ENCODE measurements at places on chromosomes 1 and 21.
A peak's percentile ranks its signal among the peaks of the same experiment; 100 is the strongest.

DNA sequence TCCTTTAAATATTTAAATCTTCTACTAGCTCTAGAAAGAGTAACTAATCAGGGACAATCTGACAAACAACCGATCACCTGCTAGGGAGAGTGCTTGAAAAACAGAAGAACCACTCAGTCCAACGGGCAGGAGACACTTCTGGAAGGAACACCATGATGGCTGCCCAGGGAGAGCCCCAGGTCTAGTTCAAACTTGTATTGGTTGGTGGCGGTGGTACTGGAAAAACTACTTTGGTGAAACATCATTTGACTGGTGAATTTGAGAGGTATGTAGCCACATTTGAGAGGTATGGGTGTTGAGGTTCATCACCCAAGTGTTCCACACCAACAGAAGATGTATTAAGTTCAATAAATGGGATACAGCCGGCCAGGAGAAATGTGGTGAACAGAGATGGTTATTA, 4.8 kb upstream of the WDR47 start:
- no peak for DNase-seq

GRCh38 chr21:17454315-17455027, 58.4 kb upstream of the CXADR start:
- DNase-seq, result peak; percentile 42

- DNase-seq, result peak; percentile 60
Observed at GRCh38 chr1:231626951-231627614, 493 bp downstream of the DISC1 start.

GRCh38 chr1:1989789-1990188, 13.8 kb downstream of the CFAP74 start:
- DNase-seq, result no peak

- DNase-seq, result no peak
Observed at GRCh38 chr1:219359126-219359525, 185.4 kb downstream of the LYPLAL1 start.

DNA sequence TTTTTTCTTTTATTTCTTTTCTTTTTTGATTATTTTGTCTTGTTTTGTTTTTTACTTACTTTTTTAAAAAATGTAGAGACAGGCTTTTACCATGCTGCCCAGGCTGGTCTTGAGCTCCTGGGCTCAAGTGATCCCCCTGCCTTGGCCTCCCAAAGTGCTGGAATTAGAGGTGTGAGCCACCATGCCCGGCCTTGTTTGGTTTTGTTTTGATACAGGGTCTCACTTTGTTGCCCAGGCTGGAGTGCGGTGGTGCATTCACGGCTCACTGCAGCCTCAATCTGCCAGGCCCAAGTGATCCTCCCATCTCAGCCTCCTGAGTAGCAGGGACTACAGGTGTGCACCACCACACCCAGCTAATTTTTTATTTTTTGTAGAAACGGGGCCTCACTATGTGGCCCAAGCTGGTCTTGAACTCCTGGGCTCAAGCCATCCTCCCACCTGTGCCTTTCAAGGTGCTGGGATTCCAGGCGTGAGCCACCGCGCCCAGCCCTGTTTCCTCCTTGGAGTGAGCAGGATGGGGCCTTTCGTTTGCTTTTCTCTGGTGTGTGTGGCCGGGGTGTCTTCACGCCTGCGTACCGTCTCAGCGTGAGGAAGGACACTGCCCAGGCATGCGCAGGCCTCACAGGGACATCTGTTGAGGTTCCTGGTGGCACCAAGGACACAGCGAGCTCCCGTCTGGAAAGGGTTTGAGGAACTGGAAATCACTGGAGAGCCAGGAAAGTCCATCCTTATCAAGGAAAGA, 15.5 kb downstream of the SLC45A1 start:
- no peak for DNase-seq

- no peak for DNase-seq
Observed at GRCh38 chr1:17596186-17596585, 56.7 kb downstream of the ARHGEF10L start.

DNA sequence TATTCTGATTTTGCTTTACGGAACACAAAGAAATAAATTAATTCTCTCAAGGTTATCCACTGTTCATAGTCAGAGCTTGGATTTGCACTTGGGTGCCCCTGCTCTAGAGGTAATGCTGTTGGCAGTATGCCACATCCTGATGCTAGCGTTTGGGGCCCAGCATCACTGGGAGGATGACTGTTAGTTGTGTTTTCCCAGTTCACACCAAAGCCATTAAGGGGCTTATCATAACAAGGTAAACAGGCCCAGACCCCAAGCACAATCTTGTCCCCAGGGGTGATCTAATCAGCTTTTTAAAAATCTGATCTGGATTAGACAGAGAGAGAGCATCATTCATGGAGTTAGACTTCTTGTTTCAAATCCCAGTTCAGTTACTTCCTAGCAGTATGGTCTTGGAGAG, 60.2 kb upstream of the PBX1 start:
- DNase-seq, result no peak

DNA sequence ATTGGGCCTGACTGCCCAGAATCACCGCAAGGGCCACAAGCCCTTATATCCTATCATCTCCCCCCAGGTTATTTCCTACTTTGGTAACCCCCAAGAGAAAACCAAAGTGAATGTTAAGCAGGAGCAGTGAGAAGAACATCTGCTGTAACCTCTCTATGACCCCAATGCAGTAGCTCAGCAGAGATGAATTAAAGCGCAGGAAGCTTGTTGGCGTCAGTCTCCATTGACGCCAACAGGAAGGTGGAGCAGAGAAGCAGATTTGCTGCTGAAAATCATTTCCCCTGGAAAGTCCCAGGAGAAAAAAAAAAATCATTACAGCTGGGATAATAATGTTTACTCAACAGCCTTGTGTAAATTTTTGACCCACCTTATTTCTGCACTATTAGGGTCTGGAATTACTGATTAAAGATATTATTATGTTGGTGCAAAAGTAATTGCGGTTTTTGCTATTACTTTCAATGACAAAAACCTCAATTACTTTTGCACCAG, 33.2 kb upstream of the FAM163A start:
- no peak for DNase-seq

DNA sequence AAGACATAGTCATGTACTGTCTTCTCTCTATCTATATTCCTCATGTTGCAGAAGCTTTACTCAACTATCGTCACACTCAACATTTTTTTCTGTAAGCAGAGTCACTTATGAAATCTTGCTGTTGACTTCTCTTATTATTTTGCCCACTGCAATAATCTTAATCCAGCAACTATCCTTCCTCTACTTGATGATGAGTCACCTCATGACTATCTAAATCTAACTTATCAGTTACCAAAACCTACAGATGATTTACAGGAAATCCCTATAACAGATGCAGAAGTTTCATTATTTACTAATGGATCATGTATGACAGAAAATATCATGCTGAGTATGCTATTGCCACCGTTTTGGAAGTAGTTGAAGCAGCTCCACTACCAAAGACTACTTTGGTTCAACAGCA, 378.9 kb downstream of the DUSP10 start:
- DNase-seq, result no peak

- DNase-seq, result no peak
Observed at GRCh38 chr1:32474954-32475353, 10.1 kb downstream of the ZBTB8B start.

- no peak for DNase-seq
Observed at GRCh38 chr1:82995951-82996350, 1003.0 kb downstream of the TTLL7 start.

DNA sequence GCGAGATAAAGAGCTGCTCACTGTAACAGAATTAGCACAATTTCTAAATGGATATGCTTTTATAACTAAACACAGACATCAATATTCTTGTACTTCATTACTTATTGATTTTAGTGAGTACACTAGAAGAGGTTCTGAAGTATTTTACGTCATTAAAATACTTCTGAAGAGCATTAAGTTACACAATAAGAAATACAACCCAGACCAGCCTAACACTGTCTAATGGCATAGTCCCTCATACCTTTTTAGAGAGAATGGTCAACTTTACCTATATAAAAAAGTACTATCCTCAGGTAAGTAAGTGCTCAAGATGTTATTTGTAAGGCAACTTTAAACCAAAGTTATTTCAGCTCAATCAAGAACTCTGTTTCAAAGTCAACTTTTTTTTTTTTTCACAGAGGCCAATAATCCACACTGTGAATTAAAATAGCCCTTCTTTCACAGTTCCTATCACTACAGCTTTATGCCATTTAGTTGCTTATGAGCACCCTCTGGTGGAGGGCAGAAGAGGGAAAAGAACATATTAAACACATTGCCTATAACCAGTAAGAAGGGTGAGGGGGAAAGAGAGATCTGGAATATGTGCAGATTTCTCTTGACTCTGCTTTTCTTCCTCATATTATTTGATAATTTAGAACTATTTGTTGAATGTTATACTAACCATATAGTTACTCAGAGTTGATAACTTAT, 182.1 kb upstream of the DMRTA2 start:
- peak; percentile 26 for DNase-seq

DNA sequence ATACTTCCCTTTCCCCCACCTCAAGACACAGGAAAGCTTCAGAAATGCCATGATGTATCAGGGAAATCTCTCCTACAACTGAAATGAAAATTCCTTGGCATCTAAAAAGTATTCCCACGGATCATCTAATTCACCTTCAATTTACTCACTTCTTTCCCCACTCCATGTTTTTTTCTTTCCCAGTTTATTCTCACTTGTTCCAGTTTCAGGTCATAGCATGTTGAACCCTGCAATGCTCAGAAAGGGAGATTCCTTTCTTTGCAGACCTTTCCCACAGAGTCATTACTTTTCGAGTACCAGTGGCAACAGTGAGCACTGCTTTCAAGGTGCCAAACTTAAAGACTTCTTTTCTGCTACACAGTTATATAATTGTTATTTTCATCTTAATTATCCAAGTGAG, 305.0 kb downstream of the VAV3 start:
- DNase-seq, result no peak

- DNase-seq, result no peak
Observed at GRCh38 chr1:30335389-30335996, 387.9 kb downstream of the MATN1 start.

- no peak for DNase-seq
Observed at GRCh38 chr1:92797297-92797696, 12.4 kb upstream of the EVI5 start.

GRCh38 chr1:54220004-54220811, 20.2 kb downstream of the MRPL37 start:
- no peak for DNase-seq

- DNase-seq, result no peak
Observed at GRCh38 chr1:112044745-112045144, 55.3 kb upstream of the KCND3 start.

DNA sequence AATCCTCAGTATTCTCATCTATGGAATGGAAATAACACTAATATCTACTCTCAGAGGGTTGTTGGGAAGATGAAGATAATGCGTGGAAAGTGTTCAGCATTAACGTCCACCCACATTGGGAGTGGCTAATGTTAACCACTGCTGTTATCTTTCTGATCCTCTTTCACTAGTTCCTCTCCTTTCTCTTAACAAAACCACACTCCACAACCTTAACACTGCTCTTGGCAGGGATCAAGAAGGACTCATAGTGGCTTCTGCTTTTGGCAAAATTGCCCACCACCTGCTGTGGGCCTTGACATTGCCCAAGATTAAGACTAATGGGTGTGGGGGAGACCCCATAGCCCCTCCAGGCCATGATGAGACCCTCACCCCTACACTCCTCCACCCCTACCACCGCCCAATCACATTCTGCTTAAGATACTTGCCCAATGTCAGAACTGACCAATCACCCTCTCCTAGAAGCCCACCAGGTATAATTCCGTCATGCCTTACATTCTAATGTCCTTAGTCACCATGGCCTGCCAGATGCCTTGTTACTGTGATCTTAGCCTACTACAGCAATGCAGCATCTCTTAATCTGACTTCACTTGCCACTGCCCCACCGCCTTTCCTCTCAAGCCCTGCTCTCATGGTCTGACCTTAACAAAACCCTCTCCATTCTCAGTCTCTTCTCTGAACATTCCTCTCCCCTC, 27.1 kb downstream of the DHCR24 start:
- DNase-seq, result no peak

DNA sequence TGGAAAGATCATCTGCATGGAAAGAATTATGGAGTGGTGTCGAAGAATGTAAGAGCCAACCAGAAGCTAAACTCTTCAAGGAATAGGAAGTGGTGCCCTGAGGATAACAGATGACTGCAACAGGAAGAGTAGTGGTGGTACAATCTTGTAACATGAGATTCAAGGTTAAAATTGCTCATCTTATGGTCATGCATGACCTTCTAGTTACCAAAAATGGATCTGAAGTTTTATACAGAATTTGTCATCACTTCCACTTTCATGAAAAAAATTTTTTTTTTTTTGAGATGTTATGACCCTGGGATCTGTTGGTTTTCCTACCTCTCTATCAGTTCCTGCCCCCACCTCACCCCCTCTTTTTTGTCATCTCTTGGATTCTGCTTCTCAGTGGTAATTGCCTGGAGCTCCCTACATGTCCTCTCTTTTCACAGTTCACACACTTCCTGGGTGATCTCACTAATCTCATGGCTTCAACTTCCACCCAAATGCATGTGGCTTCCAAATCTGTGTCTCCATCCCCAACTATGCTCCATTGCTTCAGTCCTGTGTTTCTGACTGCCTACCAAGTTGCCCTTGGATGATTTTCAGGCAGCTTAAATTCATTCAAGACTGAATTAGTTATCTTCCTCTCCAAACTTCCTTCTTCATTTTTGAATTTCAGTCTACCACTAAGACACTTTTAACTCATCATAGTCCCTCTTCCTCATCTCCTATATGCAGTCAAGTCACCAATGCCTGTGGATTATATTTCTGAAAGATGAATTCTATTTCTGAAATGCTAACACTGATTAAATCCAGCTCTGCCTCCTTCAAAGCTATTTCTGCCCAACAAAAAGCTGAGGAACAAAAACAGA, 48.4 kb downstream of the SLAMF6 start:
- no peak for DNase-seq

- peak; percentile 93 for DNase-seq
Observed at GRCh38 chr1:40818264-40818961, 34.8 kb downstream of the KCNQ4 start.

GRCh38 chr21:32641710-32642698, 29.8 kb upstream of the CFAP298 start:
- no peak for DNase-seq

DNA sequence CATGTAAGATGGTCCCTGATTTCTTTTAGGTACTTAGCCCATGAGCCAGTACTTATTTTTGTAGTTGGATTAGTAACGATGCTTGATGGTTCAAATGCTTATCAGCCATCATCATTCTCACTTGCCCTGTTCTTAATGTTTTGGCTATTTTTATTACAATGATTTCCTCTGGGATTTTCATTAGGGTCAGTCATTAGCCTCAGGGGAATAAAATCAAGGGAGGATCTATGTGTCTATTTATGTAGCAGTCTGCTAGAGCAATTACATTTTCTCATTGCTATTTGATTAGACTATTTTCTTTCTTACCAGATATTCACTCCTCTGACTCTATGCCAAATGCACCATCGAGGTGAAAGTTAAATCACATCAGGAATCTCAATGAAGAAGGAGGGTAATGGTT, 10.9 kb upstream of the CCT8 start:
- DNase-seq, result no peak

- no peak for DNase-seq
Observed at GRCh38 chr1:64525116-64525686, 55.3 kb downstream of the CACHD1 start.

- DNase-seq, result no peak
Observed at GRCh38 chr1:77459881-77460280, 178.1 kb downstream of the AK5 start.

- DNase-seq, result no peak
Observed at GRCh38 chr1:11691302-11691914, at the start of gene DRAXIN. DRAXIN (plus strand) TSS chr1:11691710; CDS start chr1:11706259, 14,549 bp downstream.

GRCh38 chr1:112458756-112459155, 50.0 kb upstream of the WNT2B start:
- no peak for DNase-seq
